ENCODE measurements at places on chromosomes 6 and 20.

- no peak for DNase-seq
Observed at GRCh38 chr20:43977252-43977651, 62.6 kb downstream of the TOX2 start.

GRCh38 chr6:150198532-150198931 is 55.7 kb downstream of the PPP1R14C start:
- DNase-seq, result no peak

DNA sequence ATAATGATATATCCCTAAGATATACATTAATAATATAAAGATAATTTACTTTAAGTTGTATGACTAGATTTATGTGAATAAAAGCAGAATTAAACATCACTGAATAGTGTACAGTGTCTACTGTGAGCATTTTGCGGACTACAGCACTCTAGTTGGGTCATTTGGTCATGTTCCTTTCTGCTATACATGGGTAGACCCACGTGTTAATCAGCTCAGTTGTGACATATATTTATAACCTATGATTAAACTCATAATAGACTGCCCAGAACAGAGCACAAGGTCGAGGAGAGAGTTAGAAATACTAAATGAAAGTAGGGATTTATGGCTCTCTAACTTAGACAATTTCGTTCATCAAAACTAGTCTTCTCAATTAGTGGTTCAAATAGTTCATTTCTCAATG is 852.7 kb downstream of the EPHA7 start:
- no peak for DNase-seq

- DNase-seq, result no peak
Observed at GRCh38 chr6:41189967-41190366, 11.0 kb downstream of the TREML2 start.

GRCh38 chr6:31430449-31430848 is 27.1 kb downstream of the MICA start:
- DNase-seq, result no peak

GRCh38 chr6:47256361-47256760 is 53.3 kb downstream of the TNFRSF21 start:
- no peak for DNase-seq

GRCh38 chr6:8758412-8758811 is 323.1 kb upstream of the SLC35B3 start:
- DNase-seq, result no peak

DNA sequence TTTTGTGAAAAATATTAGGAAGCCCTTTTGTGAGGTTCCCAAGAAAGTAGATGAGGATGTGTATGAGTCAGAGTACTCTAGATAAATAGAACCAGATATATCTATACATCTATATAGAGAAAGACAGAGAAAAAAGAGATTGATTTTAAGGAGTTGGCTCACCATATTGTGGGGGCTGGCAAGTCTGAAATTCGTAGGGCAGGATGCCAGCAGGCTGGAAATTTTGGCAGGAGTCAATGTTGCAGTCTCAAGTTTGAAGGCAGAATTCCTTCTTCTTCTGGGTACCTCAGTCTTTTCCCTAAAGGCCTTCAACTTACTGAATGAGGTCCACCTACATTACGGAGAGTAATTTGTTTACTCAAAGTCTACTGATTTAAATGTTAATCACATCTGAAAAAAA is 65.3 kb upstream of the SAMD3 start:
- DNase-seq, result no peak

GRCh38 chr6:149235130-149235561 is 82.4 kb upstream of the TAB2 start:
- no peak for DNase-seq

GRCh38 chr6:160735523-160735922 is 33.5 kb downstream of the PLG start:
- DNase-seq, result no peak

GRCh38 chr6:113433335-113433991 is 423.7 kb upstream of the MARCKS start:
- no peak for DNase-seq

DNA sequence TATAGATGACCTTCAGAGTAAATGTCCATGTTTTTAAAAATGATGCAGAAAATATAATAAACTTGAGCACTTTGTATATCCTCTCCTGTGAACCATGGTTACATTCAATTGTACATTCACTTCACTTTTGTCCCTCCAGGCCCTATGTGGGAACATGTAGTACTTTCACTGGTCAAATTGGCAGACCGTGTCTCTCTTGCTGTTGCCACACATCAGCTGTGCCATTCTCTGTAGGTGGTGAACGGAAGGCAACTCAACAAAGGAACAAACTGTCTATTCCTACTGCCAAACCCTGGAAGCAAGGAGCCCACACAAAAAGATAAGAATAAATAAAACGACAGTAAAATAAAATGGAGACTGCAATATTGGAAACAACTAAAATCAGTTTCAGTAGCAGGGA is 2.0 kb downstream of the ROS1 start:
- DNase-seq, result no peak

DNA sequence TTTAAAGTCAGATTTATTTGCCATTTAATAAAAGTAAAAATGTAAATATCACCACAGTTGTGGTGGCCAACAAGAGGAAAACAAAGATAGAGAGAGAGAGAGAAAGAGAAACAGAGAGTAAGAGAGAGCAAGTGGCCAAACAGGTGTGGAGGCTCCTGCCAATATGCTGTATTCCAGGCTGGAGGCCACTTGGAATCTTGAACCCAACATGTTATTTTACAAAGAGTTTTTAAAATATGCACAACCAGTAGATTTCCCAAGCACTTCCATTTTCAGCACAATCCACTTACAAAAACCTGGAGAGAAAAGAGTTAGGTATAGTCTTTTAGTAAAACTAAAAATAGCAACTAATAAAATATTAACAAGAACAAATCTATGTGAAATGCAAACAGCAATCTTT is 1323.1 kb upstream of the CITED2 start:
- no peak for DNase-seq

DNA sequence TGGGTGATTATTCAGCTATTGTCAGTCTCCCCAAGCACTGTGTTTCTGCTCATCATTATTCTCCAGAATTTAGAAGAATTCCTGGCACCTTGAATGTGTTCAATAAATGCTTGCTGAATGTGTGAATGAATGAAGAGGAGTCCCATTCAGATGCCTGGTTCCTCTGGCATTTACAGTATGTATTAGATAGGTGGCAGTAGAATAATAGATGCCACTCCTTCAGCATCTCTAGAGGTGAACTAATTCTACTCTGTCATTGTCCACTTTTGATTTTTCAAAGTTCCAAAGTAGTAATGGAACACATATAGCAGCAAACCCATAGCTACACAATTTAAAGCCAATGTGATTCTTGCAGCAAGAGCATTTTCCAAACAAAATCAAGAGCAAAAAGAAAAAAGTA is 118.9 kb upstream of the CEP162 start:
- no peak for DNase-seq

- DNase-seq, result no peak
Observed at GRCh38 chr20:31818376-31818908, 714 bp upstream of the MYLK2 start.

GRCh38 chr6:28104392-28105244 is 19.8 kb upstream of the ZSCAN16 start:
- peak; percentile 71 for DNase-seq

DNA sequence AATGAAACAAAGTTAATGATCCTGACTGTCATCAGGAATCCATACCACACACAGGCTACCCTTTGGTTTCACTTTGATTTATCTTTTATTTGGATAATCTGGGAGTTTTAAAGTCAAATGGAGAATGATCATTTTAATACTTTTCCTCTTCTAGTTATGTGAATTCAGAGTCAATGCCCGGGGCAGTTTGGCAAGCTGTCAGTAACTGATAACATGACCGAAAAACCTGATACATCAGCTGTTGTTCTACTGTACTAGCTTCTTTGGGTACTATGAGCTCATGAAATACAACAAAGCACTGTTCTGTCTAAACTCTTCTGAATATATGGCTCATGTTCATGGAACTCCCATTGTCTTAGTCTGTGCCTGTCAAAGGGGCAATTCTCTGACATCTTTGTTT is 30.2 kb downstream of the KLHL31 start:
- DNase-seq, result no peak

DNA sequence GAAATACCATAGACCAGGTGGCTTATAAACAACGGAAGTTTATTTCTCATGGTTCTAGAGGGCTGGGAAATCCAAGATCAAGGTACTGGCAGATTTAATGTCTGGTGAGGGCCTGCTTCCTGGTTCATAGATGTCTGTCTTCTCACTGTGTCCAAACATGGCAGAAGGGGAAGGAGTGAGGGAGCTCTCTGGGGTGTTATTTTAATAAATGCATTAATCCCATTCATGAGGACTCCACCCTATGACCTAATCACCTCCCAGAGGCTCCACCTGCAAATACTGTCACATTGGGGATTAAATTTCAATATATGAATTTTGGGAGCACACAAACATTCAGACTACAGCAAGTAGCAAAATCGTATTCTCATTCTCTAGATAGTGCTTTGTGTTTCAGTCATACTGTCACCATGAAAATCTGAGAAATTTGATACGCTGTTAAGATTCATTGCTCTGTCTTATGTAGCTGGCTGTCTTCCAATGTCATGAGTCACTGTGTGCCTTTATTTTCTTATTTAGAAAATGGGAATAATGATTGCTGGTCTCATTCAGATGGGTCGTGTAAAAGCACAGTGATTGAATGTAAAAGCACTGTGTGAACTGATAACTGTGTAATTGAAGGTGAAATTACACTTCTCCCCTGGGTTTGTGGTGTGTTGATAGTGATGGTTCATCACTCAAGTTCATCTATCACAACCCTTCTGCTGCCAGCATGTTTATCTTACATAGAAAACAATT is 8.9 kb upstream of the ERVFRD-1 start:
- DNase-seq, result no peak

GRCh38 chr6:153108315-153108714 is 22.8 kb downstream of the RGS17 start:
- no peak for DNase-seq

- peak; percentile 41 for DNase-seq
Observed at GRCh38 chr20:4108495-4109306, 93.3 kb upstream of the RNF24 start.

DNA sequence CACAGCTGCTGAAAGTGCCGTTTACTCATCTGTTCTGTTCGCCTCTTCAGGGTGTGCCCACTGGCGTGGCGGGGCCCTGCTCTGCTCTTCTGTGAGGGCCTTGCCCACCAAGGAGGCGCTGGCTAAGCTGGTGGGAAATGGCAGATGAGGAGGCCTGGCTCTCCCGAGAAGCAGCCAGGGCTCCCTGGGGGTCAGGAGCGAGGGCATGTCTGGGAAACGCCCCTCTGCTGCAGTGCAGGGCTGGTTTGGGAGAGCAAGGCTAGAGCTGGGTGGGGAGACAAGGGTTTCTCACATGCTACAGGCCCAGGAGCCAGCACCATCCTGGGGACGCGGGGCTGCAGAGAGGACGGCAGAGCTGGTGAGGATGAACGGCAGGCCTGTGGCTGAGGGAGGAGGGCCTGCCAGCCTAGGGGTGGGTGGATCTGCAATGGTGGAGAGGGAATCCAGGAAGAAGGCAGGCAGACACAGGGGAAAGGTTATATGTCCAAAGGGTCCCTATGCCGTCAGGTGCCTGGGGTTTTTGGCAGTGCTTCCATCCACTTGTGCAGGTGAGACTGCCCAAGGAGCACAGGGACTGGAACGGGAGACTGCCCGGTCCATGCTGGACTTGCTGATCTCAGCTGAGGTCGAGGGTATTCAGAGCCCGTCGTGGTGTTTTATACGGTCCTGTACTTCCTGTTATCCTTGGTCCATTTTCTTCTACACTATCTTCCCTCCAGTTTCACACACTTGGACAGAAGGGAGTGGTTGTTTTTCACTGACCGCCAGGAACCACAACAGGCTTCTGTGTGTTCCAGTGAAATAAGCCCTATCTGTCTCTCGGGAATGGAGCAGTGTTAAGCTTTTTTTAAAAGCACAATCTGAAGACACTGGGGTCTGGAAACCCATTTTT is 119.2 kb downstream of the SYCP2 start:
- no peak for DNase-seq

DNA sequence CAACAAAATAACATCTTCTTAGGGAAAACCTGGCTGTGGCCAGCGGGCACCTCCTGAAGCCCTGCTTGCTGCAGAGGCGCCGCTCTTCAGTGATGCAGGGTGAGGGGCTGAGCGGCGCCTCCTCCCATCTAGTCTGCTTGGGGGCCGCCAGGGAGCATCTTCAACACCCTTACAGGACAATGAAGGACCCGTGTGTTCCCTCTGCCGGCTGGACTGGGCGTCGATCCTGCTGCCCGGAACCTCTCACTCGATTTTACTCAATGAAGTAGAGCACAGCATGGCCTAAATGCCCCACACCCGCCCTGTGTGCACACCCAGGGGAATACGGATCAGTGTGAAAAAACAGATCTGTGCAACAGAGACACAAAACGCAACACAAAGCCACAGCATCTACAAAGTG is 28.5 kb upstream of the MPC1 start:
- DNase-seq, result no peak

DNA sequence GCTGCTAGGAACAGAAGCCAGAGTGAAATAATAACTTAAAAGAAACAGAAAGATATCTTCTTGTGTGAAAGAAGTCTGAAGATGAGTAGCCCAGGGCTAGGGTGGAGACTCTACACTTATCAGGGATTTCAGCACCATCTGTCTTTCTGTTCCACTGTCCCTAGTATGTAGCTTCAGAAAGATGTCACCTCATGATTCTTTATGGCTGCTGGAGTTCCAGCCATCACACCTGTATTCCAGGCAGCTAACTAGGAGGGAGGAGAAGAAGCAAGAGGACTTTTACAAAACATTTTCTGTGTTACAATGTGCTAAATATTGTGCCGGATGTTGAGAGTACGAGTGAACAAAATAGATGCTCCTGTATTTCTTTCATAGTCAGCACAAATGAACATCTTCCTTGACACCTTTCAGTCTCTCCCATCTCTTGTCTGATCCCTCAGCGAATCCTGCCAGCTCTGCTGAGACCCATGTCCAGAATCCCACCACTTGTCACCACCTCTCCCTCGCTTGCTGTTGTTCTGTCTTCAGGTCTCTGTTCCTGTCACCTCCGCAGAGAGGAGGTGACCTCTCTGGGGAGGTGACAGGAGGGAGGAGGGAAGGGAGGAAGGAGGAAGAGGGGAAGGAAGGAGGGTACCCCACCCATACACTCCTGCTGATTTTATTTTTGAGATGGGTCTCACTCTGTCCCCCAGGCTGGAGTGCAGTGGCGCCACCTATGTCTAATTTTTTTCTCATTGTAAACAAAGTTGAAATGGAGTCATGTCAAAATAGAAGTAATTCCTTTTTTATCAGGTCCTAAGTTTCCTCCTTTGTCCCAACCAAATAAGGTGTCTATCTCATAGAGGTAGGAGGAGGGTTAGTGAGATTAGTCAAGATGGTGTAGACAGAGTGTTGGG is 188.9 kb downstream of the TFAP2C start:
- DNase-seq, result no peak

Data from T follicular helper cell (primary cell).